Stimulated activated CD4-positive, alpha-beta T cell treated with anti-CD3 and anti-CD28 coated beads, TNF-alpha, amount 100 ng/mL, for 24 hours (primary cell): ENCODE measurements at places on chromosomes 13 and 19.

DNA sequence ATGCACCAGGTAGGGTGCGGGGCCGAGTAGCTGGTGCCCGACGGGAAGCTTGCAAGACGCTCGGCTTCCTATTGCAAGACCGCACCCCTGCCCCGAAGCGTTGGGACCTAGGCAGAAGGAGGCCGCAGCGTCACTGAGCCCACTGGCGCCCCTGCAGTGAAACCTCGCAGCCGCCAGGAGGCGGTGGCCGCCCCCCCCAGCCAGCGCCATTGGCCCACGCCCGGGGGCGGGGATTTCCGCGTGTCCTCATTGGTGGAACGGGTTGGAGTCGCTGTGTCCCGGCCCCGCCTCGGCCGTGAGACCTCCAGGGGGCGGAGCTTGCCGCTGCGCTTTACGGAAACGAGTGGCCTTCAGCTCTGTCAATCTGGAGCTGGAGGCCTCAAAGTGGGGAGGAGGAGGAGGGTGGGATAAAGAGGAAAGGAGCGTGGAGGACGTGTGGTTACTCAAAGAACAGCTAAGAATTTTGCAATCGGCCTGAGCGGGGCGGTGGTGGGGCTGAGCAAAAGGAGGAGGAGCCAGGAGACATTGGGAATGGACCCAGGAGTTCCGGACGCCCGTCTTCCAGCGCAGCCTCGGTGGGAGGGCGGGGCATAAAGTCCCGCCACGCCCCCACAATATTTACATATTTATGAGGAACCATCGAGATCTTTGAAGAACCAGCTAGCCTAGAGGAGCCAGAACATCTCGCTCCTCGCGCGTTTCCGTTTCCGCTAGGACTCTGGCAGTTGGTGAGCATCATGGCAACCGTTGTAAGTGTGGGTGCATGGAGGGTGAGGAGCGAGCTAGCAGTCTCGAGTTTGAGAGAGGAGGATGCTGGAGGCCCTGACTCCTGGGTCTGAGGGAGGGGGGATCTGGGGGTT lies at the start of the genes GYS1 and RUVBL2:
Gene GYS1, minus strand, starts transcription at position 135 of the 860 bp plus-strand sequence. CDS start 197 bp downstream, outside the sequence.
Gene RUVBL2, plus strand, starts transcription at position 713 of the 860 bp plus-strand sequence. Its CDS starts 25 bp downstream, at position 738.
- peak; percentile 99 for DNase-seq

GRCh38 chr13:40530961-40531360 lies 135.5 kb downstream of the FOXO1 start:
- DNase-seq, result no peak

GRCh38 chr19:46428239-46429135 lies at the start of gene PNMA8C:
PNMA8C (minus strand) TSS chr19:46428936; CDS start chr19:46428359, 577 bp downstream.
- peak; percentile 27 for DNase-seq

GRCh38 chr13:66673401-66673800 lies 556.7 kb downstream of the PCDH9 start:
- DNase-seq, result no peak

DNA sequence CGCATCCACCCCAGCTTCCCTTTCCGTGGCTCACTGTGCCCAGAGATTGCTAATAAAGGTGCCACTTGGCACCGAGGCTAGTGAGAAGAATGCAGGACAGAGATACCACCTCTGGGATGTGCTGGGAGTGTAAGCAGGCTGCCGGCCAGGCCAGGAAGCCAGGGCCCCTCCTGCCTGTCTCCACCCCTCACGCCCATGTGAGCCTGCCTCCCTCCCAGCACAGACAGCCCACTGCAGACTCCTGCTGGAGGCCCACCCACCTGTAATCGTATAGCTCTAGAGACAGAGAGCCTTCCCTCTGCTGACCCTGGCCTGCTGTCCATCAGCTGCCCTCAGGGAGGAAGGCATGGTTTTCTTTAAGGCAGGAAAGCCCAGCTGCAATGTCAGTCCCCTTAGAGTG lies 13.9 kb downstream of the VSTM2B start:
- DNase-seq, result no peak

DNA sequence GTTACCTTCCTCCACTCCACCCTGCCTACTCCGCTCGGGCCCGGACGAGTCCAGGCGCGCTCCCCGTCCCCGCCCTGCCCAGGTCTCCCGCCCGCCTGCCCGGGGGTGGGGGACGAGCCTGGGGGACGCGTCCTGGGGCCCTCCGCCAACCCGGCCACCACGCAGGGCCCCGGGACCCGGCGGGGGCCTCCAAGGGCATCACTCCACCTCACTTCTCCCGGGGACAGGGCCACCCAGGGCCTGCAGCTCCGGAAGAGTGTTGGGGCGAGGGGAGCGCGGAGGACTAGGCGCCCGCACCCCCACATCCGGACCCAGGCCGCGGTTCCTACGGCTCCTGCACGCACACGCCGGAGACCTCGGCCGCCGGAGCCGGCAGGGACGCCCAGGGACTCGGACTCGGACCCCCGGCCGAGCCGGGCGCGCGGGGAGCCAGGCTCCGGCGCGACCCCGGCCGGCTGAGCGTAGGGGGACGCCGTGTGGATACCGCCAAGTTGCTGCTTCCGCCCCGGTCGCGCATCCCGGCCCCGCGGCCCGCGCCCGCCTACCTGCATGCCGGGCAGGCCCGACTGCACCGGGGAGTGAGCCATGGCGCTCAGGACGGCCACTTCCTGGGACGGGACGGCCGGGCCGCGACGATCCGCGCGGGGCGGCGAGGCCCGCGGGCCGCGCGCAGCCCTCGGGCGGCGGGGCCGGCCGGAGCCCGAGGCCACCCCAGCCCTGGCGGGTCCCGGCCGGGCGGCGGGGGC lies 534 bp downstream of the STK24 start:
- DNase-seq, result no peak

DNA sequence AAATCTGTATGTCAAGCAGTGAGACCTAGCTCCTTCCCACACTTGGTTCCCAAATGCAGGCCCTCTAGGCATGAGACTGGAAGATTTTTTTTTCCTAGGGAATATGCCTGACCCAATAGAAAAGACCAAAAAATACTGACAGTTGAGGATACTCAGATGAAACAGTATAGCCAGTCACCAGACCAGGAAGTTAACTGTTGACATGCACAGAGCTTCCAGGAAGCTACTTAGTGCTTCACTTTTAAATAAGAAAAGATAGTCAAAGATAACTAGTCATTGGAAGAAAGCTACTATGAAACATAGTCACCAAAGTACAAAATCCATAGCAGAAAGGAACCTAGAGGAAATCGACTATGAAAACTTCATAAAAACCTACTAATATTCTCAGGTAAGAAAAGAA lies 32.3 kb downstream of the BRCA2 start:
- DNase-seq, result no peak

DNA sequence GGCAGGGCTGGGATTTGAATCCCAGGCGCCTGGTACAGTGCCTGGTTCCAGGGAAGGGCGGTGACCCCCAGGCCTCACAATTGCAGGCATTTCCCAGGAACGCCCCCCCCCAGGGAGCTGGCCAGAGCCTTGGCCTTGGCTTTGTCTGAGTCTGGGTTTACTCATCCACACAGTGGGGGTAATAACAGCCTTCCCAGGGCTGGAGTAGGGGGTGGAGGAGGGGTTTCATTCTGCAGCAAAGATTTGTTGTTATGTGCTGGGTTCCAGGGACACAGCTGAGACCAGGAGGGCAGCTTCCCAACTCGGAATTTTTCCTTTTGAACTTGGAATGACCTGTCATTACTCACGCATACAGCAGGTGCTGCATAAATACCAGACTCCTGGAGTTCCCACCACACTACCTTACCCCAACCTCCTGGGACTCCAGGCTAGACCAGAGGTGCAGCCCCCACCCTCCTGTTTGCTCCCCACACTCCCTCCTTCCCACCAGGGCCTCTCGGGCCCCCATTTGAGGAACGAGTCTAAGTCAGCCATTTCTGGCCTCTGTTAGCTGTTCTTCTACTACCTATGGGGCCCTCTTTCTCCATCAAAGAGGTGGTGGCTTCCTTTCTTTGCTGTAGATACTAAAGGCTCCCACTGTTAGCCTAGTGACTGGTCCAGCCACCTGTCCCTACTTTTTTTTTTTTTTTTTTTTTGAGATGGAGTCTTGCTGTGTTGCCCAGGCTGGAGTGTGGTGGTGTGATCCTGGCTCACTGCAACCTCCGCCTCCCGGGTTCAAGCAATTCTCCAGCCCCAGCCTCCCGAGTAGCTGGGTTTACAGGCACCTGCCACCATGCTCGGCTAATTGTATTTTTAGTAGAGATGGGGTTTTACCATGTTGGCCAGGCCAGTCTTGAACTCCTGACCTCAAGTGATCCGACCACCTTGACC lies 1.6 kb upstream of the ADAMTS10 start:
- no peak for DNase-seq

GRCh38 chr13:45847554-45848224 lies 3.9 kb downstream of the SIAH3 start:
- DNase-seq, result no peak

DNA sequence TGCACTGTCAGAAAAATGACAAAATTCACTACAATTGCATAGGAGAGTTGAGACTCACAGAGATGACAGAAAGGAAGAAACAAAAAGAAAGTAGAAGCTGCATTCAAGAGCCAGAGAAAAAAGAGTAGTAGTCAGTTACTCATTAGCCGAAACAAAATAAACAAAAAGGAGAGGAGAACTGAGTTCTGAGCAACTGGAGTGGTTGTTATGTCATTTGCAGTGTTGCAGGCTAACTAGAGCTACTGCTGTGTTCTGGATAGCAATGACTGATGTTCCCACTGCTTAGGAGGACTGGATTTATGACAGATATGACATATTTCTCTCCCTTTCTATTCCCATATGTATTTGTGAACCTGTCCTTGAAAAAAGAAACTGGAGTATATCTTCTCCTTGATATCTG lies 482.6 kb downstream of the RFC3 start:
- no peak for DNase-seq

GRCh38 chr13:33119856-33120543 lies 103.8 kb downstream of the KL start:
- DNase-seq, result no peak
